Cardiac septum (tissue), 1 donor: ENCODE measurements at places on chromosomes 11 and 22.

- no peak for DNase-seq
These were observed 451.3 kb upstream of the B3GAT1 start for GRCh38 chr11:134863294-134863693.

DNA sequence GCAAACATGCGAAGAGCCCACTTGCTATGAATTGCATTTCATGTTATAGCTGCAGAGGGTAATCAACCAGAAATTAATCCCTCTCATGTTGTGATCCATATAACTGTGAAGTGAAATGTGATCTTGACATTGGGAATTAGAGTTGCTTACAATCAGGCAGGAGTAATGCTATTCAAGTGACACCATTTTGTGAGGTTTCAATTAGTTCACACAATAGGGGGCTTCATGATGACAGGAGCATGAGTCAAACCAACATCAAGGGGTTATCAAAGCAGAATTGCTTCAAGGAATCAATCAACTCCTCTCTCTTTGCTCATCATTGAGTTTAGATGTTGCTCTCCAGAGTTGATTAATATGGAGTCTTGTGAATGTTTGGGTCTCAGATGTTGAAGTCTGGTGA, 1585.2 kb upstream of the TENM4 start:
- no peak for DNase-seq

DNA sequence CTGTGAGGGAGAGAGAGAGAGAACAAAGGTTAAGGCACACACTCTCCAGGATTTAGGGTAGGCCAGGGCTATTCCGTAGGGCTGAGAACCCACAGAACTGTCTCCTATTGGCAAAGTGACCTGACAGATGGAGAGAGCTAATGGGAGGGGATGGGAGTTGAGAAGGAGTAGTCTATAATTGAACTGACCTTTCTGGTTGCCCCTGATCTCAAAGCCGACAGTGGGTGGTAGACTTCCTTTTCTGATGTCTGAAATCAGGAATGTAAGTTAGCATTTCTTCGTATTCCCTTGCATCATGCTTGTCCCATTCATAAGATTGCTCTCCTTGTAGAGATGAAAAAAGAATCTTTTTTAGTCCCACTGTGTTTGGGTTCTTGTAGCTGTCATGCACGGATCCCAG, 210.1 kb downstream of the NTM start:
- DNase-seq: no peak

DNA sequence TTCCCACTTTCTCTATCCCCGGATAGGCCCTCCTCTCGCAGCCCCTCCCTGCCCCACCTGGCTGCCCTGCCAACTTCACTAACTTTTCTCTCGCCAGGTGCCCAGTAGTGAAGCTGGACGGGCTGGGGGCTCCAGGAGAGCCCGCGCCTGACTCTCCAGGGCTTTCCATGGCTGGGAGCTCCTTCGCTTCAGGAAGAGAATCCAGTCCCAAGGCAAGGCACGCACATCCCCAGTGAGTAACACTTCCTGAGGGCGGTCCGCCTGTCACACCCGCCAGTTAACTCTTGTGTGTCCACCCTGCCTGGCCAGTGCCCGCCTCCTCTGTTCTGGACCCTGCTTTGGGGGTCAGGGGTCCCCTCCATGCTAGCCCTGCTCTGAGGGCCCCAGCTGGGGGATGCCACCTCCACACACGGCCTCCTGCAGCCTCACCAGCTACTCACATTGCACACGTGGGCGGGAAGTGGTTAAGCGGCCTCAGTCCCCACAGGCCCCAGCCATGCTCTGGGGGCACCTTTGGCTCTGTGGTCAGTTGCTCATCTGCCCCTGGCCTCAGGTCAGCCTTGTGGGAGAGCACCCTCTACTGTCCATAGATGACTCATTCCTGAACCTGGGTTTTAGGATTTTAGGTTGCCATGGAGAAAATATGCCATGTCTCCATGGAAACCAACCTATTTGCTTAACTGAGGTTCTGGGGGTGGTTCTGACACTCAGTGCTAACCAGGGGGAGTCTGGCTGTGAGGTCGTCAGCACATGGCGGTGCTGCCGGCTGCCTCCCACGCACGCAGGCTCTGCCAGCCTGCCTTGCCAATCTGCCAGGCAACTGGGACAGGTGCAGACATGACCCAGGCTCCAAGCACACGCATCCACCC, at the start of gene RIN1:
RIN1 (minus strand) TSS at position 201 of the 869 bp plus-strand sequence; CDS start at position 169, 32 bp downstream.
- peak; percentile 85 for DNase-seq

GRCh38 chr11:117483372-117483771, 155.7 kb downstream of the CEP164 start:
- DNase-seq: no peak

DNA sequence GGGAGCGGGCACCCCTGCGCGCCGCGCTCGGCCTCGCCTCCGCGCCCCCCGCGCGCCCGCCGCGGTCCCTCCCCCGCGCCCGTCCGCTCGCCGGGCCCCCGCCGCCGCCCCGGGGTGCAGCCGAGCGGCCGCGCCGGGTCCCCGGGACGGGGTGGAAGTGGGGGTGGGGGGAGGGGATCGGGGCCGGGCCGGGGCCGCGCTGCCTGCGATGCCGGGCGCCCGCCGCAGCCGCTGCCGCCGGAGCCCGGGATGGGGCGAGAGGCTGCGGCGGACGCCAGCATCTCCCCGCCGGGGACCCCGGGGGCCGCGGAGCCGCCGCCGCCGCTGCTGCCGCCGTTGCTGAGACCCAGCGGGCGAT, 365 bp downstream of the MGAT3 start:
- DNase-seq: no peak

DNA sequence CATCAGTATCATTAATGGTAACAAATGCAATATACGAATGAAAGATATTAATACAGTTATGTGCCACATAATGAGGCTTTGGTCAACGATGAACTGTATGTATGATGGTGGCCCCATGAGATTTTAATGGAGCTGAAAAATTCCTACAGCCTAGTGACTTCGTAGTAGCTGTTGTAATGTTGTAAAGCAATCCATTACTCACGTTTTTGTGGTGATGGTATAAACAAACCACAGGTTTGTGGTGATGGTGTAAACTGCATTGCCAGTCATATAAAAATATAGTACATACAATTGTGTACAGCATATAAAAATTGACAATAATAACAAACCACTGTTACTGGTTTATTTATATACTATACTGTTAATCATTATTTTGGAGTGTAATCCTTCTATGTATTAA, 27.4 kb upstream of the GRIA4 start:
- DNase-seq: no peak

DNA sequence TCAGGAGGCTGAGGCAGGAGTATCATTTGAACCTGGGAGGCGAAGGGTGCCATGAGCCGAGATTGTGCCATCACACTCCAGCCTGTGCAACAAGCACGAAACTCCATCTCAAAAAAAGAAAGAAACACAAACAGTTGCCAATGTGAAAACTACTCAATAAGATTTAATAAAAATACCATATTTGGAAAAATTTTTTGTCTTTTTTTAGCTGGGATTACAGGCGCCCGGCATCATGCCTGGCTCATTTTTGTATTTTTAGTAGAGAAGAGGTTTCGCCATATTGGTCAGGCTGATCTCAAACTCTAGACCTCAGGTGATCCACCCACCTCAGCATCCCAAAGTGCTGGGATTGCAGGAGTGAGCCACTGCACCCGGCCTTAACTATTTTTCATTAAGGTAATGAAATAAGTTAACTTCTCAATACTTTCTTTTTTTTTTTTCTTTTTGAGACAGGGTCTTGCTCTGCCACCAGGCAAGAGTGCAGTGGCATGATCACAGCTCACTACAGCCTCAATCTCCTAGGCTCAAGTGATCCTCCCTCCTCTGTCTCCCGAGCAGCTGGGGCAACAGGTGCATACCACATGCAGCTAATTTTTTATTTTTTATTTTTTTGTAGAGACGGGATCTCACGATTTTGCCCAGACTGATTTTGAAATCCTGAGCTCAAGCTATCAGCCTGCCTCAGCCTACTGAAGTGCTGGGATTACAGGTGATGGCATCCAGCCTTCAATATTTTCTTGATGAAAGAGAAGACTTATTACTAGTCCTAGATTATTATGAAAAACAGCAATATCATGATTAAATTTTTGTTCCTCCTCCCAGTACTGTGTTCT, 4746.2 kb upstream of the OR11H1 start:
- no peak for DNase-seq

DNA sequence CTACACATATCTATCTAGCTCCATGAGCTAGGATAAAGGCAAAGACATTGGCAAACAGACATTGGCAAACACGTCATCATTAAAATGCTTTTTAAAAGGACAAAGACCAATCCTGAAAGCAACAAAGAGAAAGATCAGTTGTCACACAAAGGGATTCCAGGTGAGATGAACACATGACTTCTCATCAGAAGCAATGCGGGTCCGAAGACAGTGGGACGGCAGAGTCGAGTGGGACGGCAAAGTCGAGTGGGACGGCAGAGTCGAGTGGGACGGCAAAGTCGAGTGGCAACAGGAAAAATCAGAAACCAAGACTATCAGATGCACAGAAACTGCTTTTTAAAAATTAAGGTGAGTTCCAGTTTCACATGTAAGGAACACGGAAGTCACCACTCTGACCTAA, 609.5 kb downstream of the BRD1 start:
- no peak for DNase-seq

GRCh38 chr11:67544616-67545242, 21.5 kb upstream of the CABP2 start:
- DNase-seq: no peak

DNA sequence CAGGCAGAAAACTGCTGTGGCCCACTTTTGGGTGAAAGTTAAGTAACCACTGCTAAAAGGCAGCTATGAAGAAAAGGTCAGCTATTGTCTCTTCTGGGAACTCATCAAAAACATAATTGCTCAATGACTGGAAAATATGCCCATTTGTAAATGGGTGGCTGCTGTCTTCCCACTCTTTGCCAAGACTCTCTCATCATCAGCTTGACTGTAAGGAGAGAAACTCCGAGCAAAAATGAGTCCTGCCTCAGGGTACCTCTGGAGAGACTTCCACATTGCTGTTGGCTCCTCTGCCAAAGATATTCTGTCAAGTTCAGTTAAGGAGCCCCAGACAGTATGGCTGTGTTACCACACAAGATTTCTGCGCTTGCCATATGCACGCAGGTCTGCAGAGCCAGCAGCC, 138.7 kb downstream of the BBOX1 start:
- no peak for DNase-seq

DNA sequence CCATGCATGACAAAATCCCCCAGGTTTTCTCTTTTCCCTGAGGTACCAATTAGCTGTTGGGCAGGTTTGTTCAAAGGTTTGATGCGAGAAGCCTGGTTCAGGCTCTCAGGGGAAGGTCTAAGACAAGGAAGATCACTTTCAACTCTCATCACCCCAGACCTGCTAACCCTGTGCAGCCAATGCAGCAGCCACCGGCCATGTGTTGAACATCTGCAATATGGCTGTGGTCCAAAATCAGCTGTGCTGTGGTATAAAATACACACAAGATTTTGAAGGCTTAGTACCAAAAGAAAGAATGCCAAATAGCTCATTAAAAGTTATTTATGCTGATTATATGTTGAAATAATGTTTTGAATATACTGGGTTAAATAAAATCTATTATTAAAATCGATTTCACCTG, 58.5 kb downstream of the SMCO4 start:
- DNase-seq: no peak

- peak; percentile 26 for DNase-seq
These were observed 644.4 kb downstream of the TBC1D22A start for GRCh38 chr22:47406896-47407295.

DNA sequence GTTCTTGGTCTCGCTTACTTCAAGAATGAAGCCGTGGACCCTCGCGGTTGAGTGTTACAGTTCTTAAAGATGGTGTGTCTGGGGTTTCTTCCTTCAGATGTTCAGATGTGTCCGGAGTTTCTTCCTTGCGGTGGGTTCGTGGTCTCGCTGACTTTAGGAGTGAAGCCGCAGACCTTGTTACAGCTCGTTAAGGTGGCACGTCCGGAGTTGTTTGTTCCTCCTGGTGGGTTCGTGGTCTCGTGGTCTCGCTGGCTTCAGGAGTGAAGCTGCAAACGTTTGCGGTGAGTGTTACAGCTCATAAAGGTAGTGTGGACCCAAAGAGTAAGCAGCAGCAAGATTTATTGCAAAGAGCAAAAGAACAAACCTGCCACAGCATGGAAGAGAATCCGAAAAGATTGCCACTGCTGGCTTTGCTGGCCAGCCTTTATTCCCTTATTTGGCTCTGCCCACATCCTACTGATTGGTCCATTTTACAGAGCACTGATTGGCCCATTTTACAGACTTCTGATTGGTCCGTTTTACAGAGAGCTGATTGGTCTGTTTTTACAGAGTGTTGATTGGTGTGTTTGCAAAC, 27.1 kb upstream of the NXPE2 start:
- DNase-seq: no peak

GRCh38 chr22:17964643-17965042, 59.7 kb downstream of the MICAL3 start:
- no peak for DNase-seq

GRCh38 chr11:79071190-79071589, 369.6 kb downstream of the TENM4 start:
- DNase-seq: no peak

DNA sequence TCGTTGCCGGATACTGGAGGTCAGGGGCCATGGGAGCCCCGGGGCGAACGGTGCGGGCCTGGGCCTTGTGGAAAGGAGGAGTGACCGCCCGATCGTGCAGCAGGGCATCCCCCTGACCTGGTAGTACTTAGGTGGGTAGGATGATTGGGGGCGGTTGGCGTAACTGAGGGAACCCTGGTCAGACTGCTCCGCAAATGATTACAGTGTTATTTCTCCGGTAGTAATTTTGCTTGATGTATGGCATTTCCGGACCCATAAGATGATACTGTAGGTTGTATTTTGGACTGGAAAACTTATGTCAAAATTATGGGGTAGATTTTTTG, 762 bp downstream of the MTMR3 start:
- DNase-seq: no peak

GRCh38 chr11:97157221-97157740, 767.5 kb downstream of the JRKL start:
- DNase-seq: no peak

- DNase-seq: no peak
These were observed 7.7 kb downstream of the CAT start for GRCh38 chr11:34446386-34446785.

- peak; percentile 73 for DNase-seq
These were observed 104.3 kb downstream of the KCNQ1 start for GRCh38 chr11:2549080-2549479.

DNA sequence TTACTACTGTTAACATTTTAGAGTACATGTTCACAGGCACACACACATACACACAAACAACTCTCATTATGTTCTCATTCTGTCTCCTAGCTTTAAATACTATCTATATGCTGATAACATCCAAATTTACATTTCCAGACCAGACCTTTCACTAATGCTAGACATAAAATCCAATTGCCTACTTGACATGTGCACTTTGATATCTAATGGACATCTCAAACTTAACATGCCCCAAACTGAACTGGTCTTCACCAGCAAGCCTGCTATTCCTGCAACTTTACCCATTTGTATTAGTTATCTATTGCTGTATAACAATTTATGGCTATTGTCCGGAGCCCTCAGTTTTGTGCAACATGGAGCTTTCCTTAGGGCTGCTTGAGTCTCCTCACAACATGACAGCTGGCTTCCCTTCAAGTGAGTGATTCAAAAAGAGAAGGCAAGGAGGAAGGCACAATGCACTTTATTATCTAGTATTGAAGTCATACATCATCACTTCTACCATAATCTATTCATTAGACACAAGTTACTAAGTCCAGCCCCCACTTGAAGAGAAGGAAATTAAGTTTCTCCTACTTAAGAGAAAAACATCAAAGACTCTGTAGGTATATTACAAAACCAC, 3.0 kb downstream of the SLC36A4 start:
- no peak for DNase-seq
